CD4-positive, alpha-beta T cell treated with Interleukin-15 for 4 hours (primary cell): ENCODE measurements at places on chromosomes 1 and 21.

DNA sequence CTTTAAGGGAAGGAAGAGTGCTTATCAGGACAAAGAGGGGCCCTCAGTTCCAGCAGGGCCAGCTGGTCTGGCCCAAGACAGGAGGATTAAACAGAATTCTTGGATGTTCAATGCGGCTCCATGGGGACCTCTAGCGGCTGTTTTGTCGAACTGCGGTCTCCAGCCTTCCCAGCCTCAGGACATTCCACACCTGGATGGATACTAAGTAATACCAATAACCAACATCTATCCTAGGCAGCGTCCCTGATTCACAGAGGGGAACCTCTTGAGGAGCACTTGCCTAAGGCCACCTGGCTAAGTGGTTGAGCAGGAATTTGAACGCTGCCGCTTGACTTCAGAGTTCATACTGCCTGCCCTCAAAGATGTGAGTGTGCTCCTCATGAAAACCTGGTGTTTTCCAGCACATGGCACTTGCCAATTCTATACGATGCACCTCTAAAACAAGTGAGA lies 15.5 kb upstream of the CD247 start:
- peak; percentile 68 for DNase-seq

GRCh38 chr1:6948416-6948815 lies 163.2 kb downstream of the CAMTA1 start:
- DNase-seq, result no peak

DNA sequence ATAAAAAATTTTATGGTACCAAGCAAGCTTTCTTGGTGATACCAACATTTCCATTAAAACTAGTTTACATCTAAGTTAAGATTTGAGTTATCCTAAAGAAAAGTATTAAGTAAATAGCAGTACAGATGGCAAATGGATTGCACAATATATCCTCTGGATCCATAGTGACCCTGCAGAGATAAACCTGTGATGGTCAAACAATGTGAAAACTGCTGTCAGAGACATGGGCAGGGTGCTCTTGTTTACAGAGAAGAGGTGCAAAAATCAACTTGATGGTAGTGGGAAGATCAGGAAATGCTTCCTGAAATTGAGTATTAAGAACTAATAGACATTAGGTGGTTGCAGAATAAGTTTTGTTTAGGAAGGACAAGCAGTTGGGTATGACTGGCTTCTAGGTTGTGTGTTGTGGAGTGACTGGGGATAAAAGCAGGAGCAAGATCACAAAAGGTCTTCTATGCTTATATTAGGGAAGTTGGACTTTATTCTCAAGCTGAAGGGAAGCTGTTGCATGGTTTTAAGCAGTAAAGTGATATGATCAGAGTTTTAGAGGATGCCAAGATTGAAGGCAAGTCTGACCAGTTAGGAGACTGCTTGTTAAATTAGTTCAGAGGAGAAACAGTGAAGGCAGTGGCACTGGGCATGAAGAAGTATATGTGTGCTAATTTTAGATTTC lies 9.9 kb downstream of the TTC3 start:
- no peak for DNase-seq

- no peak for DNase-seq
These were observed 40.7 kb downstream of the ARHGEF10L start for GRCh38 chr1:17579951-17580939.

GRCh38 chr1:68180441-68181164 lies 51.7 kb downstream of the WLS start:
- DNase-seq, result no peak

- no peak for DNase-seq
These were observed 1.1 kb upstream of the FNDC10 start for GRCh38 chr1:1600861-1601563.

GRCh38 chr1:164320790-164321731 lies 237.9 kb upstream of the PBX1 start:
- no peak for DNase-seq

DNA sequence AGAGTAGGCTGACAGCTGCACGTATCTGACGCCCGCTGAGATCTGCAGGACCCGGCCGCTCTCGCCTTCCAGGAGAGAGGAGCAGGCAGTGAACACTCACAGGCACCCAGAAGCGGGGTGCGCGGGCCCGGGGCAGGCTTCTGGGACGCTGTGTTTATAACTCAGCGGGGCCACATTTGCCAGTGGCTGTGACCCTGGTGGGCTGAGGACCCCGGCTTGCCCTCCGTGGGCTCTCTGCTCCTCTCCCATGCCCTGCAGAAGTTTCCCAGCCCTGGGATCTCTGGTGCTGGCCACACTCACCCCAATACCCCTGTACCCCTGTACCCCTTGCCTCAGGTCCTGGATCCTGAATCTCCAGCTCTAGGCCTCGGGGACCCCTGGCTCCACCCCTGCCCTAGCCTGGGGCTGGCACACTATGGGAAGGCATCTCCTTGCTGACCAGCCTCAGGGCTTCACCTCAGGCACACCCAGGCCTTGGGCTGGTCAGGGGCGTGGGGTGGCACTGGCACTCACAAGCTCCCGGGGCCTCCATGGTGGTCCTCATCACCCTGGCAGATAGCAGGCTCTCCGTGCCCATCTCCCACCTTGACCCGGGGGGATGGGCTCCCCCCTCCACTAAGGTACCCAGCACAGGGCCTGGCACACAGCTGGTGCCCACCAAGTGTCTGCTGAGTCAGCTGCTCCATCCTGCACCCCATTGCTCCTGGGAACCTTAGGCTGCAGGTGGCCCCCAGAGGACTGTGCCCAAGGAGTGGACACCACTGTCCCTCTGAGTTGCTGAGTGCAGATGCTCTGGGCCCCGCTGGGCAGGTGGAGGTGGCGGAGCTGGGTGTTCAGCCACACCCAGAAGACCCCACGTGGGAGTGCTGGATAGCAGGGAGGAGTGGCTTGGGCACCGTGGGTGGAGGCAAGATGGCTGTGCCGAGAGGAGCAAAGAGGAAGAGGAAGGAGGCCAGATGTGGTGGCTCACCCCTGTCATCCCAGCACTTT lies 32.4 kb downstream of the MORN1 start:
- no peak for DNase-seq
